ENCODE measurements at places on chromosomes 4 and X.

DNA sequence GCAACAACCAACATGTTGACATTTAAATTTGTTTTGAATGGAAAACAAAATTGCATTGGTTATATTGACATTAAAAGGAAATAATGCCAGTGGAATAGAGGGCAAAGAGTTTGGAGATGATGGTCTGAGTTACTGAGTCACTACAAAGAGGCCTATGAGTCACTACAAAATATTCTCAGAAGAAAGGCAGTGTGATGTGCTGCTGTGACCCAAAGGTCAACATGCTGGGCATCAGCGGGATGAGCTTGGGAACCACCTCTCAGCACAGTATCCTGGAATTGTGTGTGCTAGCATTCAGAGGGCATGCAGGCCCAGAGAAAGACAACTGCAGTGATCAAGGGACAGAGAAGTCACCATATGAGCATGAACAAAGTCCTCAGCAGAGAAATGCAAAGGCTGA, 2.8 kb downstream of the CMC4 start:
- peak; percentile 5 for DNase-seq

DNA sequence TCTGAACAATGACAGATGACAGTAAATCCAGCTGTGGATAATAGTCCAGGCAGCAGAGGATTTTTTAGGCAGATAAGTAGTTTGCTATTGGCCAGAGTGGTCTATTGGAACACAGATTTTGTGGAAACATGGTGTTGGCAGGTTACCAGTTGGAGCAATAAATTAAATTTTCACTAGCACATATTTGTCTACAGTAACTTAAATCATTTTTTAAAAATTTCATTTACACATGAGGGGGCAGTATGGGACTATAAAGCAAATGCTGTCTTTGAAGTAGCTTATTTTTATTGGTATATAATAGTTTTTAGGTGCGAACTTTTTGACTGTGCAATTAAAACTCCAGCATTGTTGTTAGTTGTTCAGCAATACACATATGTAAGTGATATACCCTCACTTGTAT, 289.8 kb downstream of the ARHGAP10 start:
- peak; percentile 41 for DNase-seq

- DNase-seq = peak; percentile 65
Measured at GRCh38 chr4:11628093-11628725, 199.5 kb upstream of the HS3ST1 start.

DNA sequence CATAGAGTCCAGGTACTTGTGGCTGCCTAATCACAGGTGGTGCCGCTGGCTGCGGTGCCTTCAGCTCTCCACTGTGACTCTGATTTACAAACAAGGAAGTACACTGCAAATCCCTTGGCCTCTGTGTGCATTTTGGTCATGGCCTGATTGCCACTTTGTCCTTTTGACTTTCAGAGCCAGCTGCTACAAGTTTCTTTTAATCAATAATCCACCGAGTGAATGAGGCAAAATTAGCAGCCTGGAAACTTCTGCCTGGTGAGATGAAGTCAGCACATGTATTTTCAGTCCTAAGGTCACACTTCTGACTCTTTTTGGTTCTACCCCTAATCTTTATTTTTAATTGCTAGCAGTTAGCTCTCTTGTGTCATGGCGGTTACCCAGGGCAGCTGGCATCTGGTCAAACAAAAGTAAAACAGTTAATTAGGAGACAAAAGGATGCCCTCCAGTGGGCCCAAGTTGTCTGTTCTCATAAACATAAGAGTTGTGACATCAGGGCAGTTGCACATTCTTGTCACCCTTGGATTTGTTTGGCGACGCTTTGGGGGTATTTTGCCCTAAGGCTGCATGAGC, 62.3 kb upstream of the LNX1 start:
- DNase-seq = peak; percentile 39

GRCh38 chr4:26434030-26434639, 56.1 kb downstream of the CCKAR start:
- DNase-seq = no peak

- no peak for DNase-seq
Measured at GRCh38 chrX:88886908-88887307, 139.9 kb downstream of the CPXCR1 start.

DNA sequence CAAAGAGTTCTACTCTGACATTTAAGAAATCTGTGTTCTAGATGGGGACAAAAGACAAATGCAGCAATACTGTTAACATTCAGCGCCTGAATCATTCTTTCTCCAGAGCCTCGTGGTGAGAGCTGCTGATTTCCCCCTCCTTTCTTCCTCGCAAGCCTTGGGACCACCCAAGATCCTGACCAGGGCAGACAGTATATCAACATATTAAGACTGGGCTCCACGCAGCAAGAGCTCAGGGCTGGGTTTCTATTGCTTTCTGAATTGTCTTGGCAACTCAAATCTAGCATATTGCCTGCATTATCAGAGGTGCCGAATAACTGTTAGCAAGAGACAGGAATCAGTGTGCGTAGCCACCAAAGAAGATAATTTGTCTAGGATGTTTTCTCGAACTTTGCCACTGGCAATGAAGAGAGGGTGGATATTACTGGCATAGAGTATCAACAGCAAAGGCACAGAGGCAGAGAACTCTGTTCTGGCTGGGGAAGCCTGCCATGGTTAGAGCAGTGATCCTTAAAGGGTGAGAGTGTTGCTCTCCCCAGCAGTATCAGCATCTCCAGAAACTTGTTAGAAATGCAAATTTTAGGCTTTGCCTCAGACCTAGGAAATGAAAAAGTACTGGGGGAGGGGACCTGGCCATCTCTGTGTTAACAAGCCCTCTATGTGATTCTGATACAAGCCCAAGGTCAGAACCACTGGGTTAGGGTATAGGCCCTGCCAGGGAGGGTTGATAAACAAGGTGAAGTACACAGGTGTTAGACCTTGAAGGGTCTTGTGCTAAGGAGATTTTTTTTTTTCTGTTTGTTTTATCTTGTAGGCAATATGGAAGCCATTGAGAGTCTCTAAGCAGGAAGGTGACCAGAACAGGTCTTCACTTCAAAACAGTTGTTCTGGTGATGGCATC, 46.2 kb upstream of the MID1IP1 start:
- peak; percentile 14 for DNase-seq

GRCh38 chr4:152535360-152535902, 461 bp downstream of the FBXW7 start:
- DNase-seq = no peak

GRCh38 chr4:31617667-31618066, 897.5 kb downstream of the PCDH7 start:
- DNase-seq = no peak

DNA sequence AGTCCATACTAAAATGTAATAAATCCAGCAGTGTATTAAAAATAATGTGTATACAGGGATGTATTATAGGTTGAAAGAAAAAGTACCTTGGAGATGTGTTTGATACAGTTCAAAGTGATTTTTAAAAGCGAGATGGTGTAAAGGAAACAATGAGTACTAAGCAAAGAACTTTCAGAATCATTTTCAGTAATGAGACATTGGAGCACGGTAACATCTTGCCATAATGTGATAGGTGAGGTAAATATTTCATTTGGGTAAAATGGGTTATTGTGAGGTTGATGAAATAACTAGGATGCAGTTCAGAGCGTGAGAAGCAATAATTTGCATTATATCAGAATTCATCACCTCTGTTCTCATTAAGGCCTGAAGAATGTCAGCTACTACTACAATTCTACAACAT, 25.9 kb downstream of the EIF2S3 start:
- DNase-seq = no peak

- DNase-seq = peak; percentile 60
Measured at GRCh38 chrX:11381464-11381863, 88.3 kb downstream of the AMELX start.

- peak; percentile 68 for DNase-seq
Measured at GRCh38 chr4:153651116-153651515, 33.0 kb upstream of the TLR2 start.

- no peak for DNase-seq
Measured at GRCh38 chr4:17008834-17009345, 110.4 kb upstream of the LDB2 start.

DNA sequence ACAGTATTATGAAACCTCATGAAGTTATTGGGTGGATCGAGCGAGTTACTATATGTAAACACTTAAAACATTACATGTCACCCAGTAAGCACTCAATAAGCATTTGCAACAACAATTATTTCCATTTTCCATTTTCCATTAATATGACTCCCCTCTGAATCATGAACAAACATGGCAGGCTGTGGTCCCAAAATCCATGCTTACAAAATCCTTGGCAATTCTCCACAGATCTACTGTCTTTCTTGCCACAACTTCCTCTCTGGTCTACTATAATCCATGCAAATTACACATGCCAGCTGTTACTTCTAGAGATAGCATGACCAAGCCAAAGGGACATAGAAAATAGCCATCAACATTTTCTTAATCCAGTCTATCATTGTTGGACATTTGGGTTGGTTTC, 22.0 kb downstream of the ASB11 start:
- no peak for DNase-seq

DNA sequence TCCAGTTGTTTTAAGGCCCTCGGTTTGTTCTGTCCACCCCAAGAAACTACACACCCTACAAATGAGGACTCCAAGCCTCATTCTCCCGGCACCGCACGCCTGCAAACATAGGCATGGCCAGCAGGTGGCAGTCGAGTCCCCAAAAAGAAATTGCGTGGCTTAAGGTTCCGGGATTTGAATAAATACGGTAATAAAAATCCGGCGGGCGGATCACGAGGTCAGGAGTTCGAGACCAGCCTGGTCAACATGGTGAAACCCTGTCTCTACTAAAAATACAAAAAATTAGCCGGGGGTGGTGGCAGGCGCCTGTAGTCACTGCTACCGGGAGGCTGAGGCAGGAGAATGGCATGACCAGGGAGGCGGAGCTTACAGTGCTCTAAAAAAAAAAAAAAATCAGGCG, 21.8 kb upstream of the CSF2RA start:
- peak; percentile 47 for DNase-seq

GRCh38 chr4:84971319-84971932, 4.9 kb upstream of the WDFY3 start:
- peak; percentile 76 for DNase-seq

GRCh38 chr4:25860586-25861279, 2.1 kb downstream of the SEL1L3 start:
- DNase-seq = no peak

- no peak for DNase-seq
Measured at GRCh38 chr4:88792268-88792781, 94.7 kb upstream of the NAP1L5 start.

GRCh38 chr4:145580906-145581305, 38.3 kb upstream of the MMAA start:
- DNase-seq = no peak

- DNase-seq = no peak
Measured at GRCh38 chr4:64477127-64477526, 67.9 kb upstream of the TECRL start.

- no peak for DNase-seq
Measured at GRCh38 chr4:183609151-183609550, 49.8 kb downstream of the RWDD4 start.

DNA sequence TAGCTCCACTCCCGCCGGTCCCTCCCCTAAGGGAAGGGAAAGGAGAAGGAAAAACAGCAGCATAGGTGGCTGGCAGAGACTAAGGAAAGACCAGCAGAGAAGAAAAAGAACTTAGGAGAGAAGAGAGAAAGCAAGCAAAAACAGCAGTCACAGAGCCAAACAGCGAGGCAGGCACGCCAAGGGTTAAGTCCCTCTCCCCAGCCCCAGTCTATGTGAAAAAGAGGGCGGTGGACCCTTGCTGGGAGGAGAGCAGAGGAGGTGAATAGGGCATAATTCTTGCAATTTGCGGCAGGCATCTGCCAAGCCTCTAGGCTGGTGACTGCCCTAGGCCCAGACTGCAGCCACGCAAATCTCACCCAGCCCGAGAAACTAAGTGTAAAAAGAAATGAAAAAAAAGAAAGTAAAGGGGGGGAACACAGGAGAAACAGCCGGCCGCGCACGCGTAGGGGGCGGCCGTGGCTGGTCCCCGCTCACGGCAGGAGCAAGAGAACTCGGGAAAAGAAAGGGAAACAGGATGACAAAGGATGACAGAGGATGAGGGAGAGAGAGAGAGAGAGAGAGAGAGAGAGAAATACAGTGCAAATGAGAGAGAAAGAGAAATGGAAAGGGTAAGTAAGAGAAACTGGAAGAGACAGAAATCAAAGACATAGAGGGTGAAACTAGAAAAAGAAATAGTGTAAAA, 48.6 kb downstream of the MAGEA9 start:
- peak; percentile 10 for DNase-seq

DNA sequence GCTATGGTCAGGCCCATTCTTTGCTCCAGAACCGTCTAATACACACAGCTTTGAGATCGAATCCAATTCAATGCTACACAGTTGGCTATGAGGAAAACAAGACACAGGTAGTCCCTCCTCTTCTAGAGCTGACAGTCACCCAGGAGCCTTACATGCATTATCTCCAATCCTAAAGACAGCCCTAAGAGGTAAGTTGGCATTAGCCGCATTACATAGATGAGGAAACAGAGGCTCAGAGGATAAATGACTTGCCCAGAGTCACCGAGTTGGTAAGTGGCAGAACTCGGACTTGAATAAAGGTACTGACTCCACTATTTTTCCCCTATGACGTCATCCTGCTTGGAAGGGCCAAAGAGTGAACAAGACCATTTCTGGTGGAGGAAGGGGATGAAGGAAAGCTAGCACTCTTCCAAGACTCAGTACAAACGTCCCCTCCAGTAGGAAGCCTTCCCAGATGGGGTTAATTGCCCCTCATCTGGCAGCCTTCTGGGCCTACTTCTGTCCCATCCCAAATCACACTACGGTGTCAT, 8.5 kb downstream of the IQSEC2 start:
- no peak for DNase-seq

DNA sequence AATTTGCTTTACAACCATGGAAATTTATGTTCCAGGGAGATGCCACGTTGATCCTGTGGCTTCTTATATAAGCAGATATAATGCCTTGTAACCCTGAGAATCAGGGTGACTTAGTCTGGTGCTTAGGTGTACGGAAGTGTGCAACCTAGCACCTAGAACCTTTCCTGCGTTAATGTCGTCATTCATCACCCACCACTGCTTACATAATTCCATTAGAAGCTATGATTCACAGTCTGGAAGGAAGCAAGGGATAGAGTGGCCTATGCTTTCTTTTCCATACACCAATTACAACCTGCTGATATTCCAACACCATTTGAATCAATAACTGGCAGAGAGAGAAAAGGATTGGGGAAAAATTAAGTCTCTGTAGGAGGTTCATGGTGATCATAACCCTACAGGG, 17.3 kb upstream of the CXCL8 start:
- no peak for DNase-seq

DNA sequence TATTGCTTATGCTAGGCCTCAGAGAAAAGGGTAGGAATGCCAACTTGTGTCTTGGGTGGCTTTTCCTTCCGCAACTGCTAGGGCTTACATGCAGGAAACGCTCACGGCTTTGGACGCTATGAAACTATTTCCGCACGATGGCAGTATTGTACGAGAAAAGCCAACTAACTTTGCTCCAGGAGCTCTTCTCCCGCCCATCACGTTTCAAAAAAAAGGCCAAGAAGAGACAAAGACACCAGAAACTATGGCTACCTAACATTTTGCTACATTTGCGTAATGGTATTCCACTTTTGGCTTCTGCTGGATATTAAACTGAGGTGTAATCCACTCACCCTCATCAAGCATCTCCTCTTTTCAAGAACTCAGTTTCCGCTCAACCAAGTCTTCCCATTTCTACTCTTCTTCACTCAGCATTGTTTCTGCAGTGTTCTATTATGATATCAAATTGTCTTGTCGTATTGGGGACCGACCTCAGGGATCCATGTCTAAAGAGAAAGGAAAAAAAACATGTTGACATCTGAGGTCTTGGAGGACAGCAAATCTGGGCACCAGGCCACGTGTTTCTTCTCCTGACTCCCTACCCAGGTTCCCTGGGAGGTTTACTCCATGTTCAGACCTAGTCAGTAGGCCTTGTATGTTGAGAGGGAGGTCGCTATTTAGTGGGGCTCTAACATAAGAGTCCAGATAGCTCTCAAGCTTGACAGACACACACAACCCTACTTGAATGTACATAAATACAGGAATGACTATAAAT, 239.4 kb upstream of the STK26 start:
- no peak for DNase-seq

All from brain (organoid and tissue), 16 donors.